ENCODE measurements at places on chromosomes 13 and 19.

DNA sequence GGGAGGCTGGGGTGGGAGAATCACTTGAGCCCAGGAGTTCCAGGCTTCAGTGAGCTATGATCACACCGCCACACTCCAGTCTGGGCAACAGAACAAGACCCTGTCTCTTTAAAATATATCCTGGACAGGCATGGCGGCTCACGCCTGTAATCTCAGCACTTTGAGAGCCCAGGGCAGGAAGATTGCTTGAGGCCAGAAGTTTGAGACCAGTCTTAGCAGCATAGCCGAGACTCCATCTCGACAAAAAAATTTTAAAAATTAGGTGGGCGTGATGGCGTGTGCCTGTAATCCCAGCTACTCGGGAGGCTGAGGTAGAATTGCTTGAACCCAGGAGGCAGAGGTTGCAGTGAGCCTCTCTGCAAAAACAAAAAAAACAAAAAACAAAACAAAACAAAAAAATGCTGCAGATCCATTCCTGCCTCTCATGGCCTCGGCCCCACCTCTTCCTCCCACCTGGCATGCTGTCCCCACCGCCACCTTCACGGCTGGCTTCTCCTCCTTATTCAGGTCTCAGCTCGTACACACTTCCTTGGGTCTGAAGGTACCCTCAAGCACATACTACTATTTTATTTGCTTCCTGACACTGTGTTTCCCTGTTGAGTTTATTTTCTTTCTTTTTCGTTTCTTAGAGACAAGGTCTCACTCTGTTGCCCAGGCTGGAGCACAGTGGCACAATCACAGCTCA is 5.3 kb downstream of the RFX1 start:
- DNase-seq = no peak

DNA sequence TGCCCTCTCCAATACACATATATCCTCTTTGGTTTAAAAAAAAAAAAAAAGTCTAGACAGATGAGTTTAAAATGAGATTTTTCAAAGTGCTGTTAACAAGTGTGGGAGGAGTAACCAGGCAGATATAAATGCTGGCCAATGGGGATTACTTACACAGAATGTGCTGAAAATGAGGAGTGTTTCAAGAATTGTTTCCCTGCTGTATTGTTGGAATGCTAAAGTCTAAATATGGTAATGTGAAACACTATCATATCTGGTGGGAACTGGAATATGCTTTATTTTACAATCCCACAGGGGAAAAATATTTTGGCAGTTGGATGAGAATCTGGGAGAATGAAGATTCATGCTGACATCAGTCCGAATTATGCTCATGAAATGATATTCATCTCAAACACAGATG is 250.7 kb downstream of the DCT start:
- no peak for DNase-seq

DNA sequence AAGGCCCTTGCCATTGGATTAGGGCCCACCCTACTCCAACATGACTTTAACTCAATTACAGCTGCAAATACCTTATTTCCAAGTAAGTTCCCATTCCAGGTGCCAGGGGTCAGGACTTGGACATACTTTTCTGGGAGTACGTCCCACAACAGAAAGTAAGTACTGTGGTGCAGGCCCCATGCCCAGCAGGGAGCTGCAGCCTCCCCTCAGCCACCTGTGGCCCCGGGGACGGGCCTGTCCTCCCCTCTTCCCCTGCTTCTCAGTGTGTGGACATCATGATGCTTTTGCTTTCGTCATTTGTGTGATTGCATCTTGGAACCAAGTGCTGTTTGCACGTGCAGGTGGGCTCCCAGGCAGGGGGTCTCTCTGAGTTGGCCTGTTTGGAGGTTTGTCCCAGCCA is 31.9 kb downstream of the CRTC1 start:
- DNase-seq = no peak

DNA sequence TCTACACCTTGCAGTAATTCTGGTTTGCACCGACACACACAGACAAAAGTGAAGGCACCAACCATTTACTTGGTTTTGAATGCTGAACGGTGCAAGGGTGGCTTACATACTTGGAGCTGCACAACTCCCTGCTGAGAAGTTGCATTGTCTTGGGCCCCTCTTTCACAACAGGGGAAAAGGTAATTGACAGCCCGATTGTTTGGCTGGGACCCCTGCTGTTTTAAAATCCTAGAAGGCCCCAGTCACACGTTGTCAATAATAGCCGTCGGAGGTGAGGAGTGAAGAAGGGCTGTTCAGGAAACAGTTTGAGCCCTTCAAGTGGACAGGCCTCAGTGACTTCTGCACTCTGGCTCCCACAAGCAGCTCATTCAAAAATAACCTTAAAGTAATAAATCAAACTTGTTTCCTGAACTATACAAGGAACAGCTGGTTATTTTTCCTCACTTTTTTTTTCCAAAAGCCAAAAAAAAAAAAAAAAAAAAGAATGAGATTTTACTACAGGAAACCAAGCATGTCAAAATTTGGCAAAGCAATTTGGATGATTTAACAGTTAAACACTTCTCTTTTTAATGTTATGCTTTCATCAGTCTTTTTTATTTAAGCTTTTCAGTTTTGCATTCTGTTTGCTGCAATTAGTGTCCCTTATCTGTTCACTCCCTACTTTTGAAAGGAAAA is 19.0 kb upstream of the SPRY2 start:
- no peak for DNase-seq

DNA sequence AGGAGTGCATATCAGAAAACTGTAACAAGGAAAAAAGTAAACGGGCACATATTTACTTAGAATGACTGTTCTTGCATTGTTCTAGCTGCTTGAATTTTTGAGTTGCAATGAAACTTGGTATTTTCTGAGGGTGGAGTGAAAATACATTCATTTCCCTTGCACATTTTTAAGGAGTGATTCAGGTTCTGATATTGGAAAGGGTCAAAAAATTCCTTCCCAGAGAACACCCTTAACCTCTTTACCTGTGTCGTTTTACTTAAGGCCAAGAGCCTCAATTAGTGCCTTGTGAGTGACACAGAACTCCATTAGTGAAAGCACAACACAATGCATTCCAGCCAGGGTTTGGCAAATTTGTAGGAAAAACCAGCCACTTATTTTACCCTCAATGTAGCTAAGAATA is 2.3 kb downstream of the ITGBL1 start:
- no peak for DNase-seq

DNA sequence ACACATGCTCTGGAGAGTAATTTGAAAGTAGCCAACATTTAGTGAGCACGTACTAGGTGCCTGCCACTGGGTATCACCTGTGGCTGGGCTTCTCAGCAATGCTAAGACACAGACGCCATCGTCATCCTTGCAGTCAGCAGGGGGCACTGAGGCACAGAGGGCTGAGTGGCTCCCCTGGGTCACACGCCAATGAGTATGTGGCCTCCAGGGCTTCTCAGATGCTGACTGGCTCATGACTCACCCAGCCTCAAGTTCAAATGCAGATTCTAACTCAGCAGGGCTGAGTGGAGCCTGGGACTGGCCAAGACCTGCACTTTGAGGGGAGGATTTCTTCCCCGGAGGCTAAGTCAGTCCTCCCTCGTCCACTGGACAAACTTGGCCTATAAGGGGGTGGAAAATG is 115.1 kb upstream of the CACNA1A start:
- DNase-seq = peak; percentile 29

DNA sequence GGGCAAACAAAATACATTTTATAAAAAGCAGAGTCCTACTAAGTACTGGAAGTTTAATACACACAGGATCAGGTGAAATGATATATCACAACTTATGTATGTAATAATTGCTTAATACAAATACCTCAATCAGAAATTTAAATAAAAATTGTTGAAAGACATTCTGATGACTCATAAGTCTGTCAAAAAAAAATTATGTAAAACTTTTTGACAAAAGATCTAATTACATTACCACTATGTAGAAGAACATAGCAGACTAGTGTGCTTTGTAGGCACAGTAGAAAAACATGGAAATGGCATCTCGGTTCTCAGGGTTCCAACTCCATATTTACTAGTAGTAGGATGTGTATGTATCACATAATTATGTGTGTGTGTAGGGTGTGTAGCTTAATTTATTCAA is 156.2 kb downstream of the DNAJC3 start:
- no peak for DNase-seq

GRCh38 chr19:54337858-54338230 is 1.1 kb downstream of the LILRA4 start:
- no peak for DNase-seq

DNA sequence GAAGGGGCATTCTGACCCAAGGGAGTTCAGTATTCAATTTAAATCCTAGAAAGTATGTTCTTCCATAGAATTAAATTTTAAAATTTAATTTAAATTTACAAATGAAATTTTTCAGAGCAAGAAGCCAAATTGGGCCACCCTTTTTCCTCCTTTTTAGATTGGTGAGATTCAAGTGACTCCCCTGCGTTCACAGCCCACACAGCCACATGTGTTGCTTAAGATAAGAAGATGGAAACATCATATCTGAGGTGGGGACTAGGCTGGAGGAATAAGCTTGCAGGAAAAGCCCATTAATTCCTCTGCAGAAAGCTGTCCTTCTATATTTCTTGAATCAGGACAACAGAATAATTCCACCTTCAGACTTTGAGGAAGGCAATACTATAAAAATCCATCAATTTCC is 392.7 kb upstream of the ZNF507 start:
- no peak for DNase-seq

DNA sequence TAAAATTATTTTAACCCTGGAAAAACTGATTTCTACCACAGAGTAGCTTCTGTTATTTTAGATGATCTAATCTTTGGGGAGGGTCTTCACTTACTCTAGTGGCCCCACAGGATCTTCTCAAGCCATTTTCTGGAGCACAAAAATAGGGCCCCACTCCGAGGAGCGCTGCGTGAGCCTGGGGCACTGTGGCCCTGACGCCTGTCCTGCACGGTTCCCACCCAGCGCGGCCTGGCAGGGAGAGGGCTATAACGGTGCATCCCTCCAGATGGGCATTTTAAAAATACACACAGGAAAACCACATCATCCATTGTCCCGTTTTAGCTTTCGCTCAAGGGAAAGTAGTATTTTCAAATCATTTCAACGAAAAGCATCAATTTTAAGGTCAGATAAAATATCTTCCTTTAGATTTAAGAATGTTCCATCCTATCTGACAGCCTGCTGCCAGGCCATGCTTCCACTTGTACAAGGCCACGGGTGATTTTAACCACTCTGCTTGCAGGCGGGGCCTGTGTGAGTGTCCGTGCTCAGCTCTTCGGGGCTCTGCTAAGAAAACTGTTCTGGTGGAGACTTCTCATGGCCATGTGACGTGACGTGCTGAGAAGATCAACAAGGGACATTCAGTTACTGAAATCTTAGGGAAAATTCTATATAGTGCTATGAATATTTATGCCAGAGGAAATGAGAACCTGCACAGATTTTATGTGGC is 683.8 kb upstream of the SGCG start:
- DNase-seq = no peak

DNA sequence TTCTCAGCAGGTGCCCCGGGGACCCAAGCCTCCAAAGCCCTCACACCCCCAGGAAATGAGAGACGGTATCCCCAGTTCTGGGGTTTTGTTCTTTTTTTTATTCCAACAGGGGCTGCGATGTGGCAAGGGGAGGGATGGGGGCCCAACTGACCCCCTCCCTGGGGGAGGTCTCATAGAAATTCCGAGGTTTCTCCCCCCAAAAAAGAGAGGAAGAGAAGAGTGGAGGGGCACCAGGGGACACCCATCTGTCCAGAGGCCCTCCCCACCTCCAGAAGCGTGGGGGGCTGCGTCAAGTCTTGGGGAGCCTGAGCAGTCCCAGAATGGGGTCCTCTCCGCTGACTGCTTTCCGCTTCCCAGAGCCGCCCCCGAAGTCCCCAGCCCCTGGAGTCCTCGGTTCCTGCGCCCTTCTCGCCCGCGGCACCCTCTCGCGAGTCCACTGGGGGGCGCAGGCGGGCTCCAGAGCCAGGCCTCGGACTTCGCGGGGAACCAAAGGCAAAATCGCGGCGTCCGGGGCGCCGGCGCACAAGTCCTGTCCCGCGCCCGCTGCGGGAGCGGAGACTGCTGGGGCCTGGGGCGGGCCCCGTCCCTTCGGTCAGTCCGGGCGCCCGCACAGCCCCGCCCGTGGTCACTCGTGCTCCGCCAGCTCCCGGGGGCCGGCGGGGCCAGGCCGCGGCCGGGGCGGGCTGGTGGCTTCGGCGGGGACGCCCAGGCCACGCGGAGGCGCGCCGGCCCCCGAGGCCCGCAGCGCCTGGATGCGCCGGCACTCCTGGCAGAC is 4.4 kb upstream of the ATP1A3 start:
- no peak for DNase-seq

- DNase-seq = no peak
These were observed 281.2 kb downstream of the FOXO1 start for GRCh38 chr13:40384976-40385857.

DNA sequence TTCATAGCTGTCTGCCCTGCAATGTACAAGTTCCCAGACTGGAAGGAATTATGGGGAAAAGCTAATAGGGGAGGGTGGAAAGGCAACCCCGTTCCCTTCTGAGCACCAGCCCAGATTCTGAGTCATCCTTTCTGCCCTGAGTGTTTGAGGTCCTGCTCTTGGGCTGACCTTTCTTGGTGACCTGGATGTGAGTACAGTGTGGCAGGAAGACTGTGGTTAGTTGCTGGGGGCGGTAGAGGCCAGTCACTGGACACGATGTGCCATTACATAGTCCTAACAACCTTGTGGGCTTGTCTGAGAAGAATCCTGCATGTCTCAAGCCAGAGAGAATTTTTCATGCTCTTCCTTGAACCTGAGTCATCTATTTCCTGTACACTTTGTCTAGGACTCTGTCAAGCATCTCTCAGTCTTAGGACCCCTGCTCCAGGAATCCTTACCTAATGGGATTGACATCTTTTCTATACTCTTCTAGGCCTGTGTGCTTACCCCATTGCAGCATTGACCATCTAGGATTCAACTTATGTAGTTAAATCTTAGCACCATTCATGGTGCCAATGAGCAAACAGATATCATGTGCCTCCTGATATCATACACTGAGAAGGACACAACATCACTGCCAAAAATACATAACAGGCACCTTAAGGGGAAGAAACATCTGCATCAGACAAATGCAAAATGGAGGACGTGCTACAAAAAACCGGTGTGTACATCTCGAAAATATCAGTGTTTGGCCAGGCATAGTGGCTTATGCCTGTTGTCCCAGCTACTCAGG is 8.1 kb upstream of the ANGPTL4 start:
- no peak for DNase-seq

DNA sequence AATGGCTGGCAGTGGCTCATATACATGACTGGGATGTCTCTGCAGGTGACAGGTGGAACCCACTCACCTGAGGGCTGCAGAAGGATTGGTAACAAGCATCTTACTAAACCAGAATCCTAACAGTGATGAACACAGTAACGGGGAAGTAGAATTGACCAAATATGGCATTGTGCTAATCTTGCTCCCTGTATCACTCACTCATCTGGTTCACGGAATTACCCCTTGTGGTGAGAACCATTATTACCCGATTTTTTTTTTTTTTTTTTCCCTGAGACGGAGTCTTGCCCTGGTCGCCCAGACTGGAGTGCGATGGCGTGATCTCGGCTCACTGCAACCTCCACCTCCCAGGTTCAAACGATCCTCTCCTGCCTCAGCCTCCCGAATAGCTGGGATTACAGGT is 69.5 kb downstream of the PTPRS start:
- DNase-seq = no peak

DNA sequence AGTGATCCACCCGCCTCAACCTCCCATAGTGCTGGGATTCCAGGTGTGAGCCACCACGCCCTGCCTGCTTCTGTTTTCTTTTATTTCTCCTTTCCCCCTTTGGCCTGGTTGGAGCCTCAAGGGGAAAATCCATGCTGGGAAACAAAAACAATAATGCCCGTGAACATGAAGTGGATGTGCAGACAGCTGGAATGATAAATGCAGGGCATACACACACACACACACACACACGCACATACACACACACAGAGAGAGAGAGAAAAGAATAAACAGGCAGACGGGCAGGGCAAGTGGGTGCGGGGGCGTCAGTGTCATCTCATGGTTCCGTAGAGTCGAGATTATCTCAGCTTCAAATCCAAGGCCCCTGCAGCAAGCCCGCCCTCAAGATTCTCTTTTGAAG is 4.4 kb upstream of the PLEKHF1 start:
- DNase-seq = peak; percentile 67

All from activated CD4-positive, alpha-beta T cell treated with anti-CD3 and anti-CD28 coated beads for 4 hours (primary cell).